T-helper 2 cell treated with Interferon-gamma antibody and Interleukin-4, amounts not matched to agents 100 ng/mL and 5 ng/mL, for 36 hours (primary cell): ENCODE measurements at places on chromosomes 2 and 18. TPM values are rescaled to one million over a fixed set of nuclear protein-coding genes. Genes with fewer than 3 reads are reported as not detected.

RFTN2 gene
- total RNA-seq = not detected in 2 replicates

ST8SIA5 gene
- total RNA-seq = 0.07 TPM in 1 of 2 replicates, not detected in the other

MATN3 gene
- not detected in 2 replicates for total RNA-seq

HOXD12 gene
- total RNA-seq = not detected in 2 replicates

CYP26B1 gene
- total RNA-seq = not detected in 2 replicates

PSMA8 gene
- total RNA-seq = 1.6 and 1.7 TPM in 2 replicates

PLGLB1 gene
- 3.2 TPM in 1 of 2 replicates, not detected in the other for total RNA-seq

GPR35 gene
- 14.9 and 16.3 TPM in 2 replicates for total RNA-seq

PKP4 gene
- total RNA-seq = 29.2 and 30.5 TPM in 2 replicates

MERTK gene
- 0.09 and 0.27 TPM in 2 replicates for total RNA-seq

SETBP1 gene
- 4.3 and 4.4 TPM in 2 replicates for total RNA-seq

UGT1A4 gene
- not detected in 2 replicates for total RNA-seq

CENPA gene
- total RNA-seq = 37.9 and 38.5 TPM in 2 replicates
